ENCODE measurements at places on chromosomes 6 and 20.

GRCh38 chr6:16885411-16886160 lies 124.3 kb upstream of the ATXN1 start:
- H3K27me3 ChIP-seq: no peaks in the 10 kb centered on the region
- H3K4me1 ChIP-seq: peaks cover 18% of the 10 kb centered on the region
- DNase-seq: no peak
- no peak overlapping the region for H3K27ac ChIP-seq

GRCh38 chr20:20317195-20317594 lies 50.7 kb upstream of the INSM1 start:
- no peaks in the 10 kb centered on the region for H3K4me1 ChIP-seq
- no peak overlapping the region for H3K4me3 ChIP-seq
- no peaks in the 10 kb centered on the region for H3K36me3 ChIP-seq

DNA sequence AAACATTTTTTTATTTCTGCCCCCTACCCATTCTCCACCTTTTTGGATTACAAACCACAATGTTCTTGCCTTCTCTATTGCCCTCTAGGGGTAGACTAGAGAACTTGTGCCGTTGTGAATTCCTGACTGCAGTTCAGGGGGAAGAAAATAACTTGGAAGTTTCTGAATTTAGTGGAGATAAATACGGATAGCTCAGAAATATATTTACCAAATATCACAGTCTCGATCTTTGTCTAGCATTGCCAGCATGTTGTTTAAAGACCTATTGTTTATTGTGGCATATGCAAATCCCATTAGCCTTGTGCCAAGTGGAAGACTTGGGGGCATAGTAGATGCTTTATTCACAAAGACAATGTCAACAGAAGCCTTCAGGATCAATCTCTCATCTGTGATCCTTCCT lies 154.1 kb upstream of the MMS22L start:
- no peak overlapping the region for H3K27ac ChIP-seq
- DNase-seq: no peak
- H3K4me3 ChIP-seq: no peak overlapping the region

DNA sequence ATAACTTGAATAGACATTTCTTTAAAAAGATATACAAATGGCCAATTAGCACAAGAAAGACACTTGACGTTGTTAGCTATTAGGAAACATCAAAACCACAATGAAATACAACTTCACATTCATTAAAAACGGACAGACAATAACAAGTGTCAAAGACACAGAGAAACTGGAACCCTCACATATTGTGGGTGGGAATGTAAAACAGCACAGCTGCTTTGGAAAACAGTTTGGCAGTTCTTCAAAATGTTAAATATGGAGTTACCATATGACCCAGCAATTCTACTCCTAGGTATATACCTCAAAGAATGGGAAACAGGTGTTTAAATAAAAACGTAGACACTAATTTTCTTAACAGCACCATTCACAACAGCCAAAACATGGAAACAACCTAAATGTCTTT lies 100.5 kb upstream of the SLC22A23 start:
- H3K4me1 ChIP-seq: peaks cover 8% of the 10 kb centered on the region
- H3K4me3 ChIP-seq: no peak overlapping the region
- H3K27me3 ChIP-seq: peaks cover 8% of the 10 kb centered on the region

- H3K27ac ChIP-seq: no peak overlapping the region
- no peak for DNase-seq
- H3K27me3 ChIP-seq: no peaks in the 10 kb centered on the region
- no peaks in the 10 kb centered on the region for H3K36me3 ChIP-seq
- H3K4me3 ChIP-seq: no peak overlapping the region
Observed at GRCh38 chr6:96212066-96212465, 196.3 kb downstream of the FUT9 start.

DNA sequence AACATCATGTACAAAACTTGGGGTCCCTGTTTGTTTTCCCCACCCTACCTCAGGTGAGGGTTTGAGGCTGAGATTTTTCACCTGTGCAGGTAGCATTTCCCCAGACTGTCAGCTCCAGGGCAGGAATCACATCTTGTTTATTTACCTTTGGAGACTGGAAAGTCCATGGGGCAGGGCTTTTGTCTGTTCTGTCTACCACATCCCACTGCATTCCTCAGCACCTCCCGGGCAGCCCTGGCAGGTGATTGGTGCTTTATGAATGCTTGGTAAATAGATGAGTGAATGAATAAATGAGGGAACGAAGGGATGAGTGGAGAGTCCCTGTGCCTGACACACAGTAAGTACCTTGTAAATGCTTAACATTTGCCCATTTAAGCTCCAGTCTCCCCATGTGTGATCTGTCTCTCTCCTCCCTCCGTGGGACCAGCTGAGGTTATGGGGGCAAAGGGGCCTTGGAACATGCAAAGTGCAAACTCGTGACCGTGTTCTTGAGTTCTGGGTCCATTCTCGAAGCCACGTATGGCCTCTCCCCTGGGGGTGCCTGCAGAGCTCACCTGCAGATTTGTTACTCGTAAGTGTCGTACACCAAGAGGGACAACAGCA lies 69.7 kb upstream of the PMEPA1 start:
- H3K27ac ChIP-seq: no peak overlapping the region
- DNase-seq: no peak
- H3K36me3 ChIP-seq: no peaks in the 10 kb centered on the region
- H3K4me1 ChIP-seq: peaks cover 6% of the 10 kb centered on the region
- H3K27me3 ChIP-seq: no peaks in the 10 kb centered on the region
- no peak overlapping the region for H3K4me3 ChIP-seq

GRCh38 chr6:63839485-63839884 lies 203.9 kb downstream of the PHF3 start:
- no peaks in the 10 kb centered on the region for H3K4me1 ChIP-seq
- H3K36me3 ChIP-seq: peaks cover 6% of the 10 kb centered on the region
- no peak overlapping the region for H3K27ac ChIP-seq
- no peak for DNase-seq
- peaks cover 2% of the 10 kb centered on the region for H3K27me3 ChIP-seq

- peaks cover 1% of the 10 kb centered on the region for H3K27me3 ChIP-seq
- DNase-seq: no peak
- no peak overlapping the region for H3K4me3 ChIP-seq
- H3K27ac ChIP-seq: no peak overlapping the region
- no peaks in the 10 kb centered on the region for H3K36me3 ChIP-seq
Observed at GRCh38 chr6:155958550-155958949, 502.9 kb upstream of the NOX3 start.
